Type B pancreatic cell (in vitro differentiated cells): ENCODE measurements at places on chromosomes 6 and 20.

DNA sequence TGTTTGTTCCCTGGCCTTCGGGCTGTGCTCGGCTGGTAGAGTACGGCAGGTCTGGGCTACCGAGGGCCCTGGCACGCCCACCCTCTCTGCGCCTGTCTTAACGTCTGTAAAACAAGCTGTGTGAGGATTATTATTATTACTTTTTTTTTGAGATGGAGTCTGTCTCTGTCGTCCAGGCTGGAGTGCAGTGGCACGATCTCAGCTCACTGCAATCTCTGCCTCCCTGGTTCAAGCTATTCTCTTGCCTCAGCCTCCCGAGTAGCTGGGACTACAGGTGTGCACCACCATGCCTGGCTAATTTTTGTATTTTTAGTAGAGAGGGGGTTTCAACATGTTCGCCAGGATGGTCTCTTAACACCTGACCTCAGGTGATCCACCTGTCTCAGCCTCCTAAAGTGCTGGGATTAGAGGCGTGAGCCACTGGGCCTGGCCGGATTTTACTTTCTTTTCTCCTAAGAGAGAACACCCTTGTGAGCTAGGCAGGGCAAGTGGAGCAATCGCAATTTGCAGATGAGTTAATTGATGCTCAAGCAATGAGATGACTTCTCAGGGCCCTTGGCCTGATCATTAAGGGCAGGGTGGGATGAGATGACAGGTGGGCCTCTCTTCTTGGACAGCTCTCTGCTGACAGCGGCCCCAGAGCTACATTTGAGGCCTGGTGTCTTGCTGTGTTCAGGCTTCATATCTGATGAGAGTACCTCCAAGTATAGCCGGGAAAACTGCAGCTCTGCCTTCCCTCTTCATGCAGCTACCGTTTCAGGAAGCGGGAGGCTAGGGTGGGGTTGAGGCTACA is 859 bp upstream of the SMIM29 start:
- DNase-seq, result no peak

DNA sequence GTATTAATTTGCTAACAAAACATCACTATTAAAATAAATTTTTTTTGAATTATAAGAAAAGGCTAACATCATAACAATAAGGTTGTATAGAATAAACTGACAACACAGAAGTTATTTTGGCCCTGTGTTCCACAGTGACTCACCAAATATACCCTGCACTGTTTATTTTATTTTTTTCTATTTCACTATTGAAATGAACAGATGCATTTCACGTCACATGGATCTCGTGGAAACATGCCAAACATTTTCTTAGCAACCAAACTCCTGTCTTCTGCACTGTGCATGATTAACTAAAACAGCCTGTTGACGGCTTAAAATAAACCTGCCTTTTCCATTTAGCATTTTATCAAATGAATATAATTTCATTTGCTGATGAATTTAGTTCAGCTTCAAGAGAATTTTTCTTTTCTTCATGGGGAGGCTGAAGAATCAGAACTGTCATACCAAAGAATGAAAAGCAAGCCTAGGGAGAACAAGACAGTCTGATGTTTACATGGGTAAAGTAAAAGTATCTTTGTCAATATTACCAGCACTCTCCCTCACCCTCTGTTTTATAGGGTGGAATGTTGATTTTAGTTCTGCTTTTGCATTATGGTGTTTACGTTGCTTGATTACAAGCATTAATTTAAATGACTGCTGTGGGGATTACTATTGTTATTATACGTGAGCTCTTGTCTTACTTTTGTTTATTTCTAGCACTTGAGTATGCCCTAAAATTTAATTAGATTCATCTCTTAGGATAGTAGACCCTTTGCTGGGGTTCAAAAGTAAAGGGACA is 115.3 kb downstream of the LCA5 start:
- DNase-seq, result no peak

DNA sequence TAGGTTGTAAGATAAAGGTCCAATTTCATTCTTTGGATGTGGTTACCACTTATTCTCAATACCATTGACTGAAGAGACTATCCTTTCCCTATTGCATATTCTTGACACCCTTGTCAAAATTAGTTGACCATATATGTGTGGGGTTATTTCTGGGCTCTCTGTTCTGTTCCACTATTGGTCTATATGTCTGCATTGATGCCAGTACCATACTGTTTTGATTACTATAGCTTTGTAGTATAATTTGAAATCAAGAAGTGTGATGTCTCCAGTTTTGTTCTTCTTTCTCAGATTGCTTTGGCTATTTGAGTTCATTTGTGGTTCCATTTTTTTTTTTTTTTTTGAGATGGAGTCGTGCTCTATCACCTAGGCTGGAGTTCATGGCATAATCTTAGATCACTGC is 8.1 kb upstream of the LRP11 start:
- DNase-seq, result no peak

- DNase-seq, result no peak
Measured at GRCh38 chr20:11060423-11061185, 386.8 kb upstream of the JAG1 start.

GRCh38 chr20:43723186-43723585 is 3.6 kb downstream of the GTSF1L start:
- DNase-seq, result no peak

- no peak for DNase-seq
Measured at GRCh38 chr20:37144856-37145404, 34.2 kb upstream of the RPN2 start.

DNA sequence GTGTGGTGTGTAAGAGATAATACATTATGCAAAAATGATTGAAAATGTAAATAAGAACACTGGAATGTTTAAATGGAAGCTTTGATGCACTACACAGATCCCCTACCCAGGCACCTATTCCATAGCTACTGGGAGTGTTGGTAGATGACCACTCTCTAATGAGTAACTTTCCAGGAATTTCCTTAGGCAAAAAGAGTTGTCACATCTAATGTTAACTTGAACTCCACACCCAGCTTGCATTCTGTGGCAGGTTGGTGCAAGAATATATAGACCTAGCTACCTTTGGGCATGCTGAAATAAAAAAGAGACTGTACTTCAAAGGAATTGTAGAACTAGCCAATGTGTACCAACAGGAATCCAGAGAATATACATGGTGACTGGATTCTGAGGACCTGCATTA is 1254.2 kb upstream of the EYS start:
- no peak for DNase-seq

GRCh38 chr6:87754828-87755227 is 52.8 kb upstream of the AKIRIN2 start:
- no peak for DNase-seq

DNA sequence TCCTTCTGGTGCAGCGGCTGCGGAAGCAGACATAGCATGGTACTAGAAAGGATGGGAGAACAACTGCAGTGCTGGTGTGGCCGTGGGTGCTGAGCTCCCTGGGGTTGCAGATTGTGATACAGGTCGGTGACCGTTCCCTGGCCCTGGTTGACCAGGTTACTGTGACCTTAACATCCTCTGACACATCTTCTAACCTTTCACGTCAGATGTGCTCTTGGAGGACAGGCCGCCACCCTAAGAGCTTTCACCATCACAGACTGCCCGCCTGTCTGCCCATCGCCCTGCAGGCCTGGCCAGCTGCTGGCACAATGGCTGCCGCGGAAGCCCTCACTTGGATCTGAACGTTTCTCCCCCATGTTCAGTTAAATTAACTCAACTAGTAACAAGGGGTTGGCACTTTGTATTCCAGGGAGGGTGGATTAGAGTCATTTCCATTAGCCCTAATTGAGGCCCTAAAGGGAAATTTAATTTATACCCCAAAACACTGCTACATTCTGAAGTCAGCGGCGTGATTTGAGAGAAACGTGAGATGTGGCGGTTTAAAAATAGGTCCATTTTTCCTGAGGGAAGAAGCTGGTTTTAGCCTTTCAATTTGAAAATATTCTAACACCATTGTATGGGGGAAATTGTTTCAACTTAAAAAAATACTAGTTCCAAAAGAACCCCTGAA is 443.9 kb upstream of the CDH4 start:
- DNase-seq, result no peak

- DNase-seq, result no peak
Measured at GRCh38 chr6:1739220-1739619, 129.5 kb downstream of the FOXC1 start.

GRCh38 chr20:37526839-37527637 is 638 bp downstream of the BLCAP start:
- DNase-seq, result no peak

DNA sequence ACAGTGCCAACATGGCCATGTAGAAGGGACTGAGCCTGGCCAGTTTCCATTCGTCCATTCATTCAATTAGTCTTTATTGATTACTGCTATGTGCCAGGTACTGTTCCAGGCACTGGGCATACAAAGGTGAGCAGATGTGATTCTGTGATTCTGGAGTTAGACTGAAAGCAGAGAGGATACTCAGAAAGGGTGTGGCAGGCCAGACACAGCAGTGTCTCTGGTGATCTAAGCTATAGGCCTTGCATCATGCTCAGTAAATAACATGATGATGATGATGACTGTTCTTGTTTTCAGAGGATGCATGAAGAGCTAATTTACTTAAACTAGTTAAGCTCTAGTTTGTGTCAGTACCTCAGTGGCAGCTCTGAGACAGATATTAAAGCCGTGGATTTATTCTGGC is 31.4 kb upstream of the FUCA2 start:
- no peak for DNase-seq

DNA sequence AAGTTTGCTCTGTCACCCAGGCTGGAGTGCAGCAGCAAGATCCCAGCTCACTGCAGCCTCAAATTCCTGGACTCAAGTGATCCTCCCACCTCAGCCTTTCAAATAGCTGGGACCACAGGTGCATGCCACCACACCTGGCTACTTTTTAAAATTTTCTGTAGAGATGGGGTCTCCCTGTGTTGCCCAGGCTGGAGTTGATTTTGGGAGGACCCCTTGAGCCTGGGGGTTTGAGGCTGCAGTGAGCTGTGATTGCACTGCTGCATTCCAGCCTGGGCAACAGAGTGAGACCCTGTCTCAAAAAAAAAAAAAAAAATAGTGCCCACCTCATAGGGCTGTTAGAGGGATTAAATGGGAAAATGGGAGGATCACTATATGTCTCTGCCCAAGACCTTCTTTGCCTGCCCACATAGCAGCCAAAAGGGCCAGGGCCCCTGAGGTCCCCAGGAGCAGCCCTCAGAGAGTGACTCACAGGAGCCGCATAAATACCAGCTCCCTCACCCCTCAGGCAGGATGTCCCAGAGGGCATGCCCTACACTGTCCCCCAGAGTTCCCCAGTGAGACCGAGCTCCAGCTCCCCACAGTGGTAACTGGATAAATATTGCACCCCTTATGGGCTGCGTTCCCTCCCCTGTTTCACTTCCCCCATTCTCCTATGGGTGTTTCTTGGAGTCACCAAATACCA is 11.7 kb upstream of the MDGA1 start:
- DNase-seq, result no peak

DNA sequence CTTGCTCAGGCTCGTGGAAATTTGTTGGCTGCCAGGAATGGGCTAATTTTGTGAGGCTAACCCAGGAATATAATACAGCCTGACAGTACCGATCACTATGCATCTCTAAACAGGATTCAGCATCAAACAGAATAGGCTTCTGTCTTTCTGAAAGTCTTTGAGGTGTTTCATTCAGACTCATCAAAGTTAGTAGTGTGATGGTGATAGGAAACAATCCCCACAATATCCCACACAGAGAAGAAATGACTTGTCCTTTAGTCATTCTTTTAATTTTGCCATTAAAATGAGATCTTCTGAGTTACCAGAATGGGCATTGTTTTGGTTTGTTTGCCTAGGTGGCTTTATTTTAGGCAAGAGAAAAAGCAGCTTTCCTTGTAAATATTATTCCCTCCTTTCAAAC is 54.3 kb downstream of the FAM229B start:
- DNase-seq, result no peak

- DNase-seq, result no peak
Measured at GRCh38 chr6:137821491-137821890, 45.6 kb upstream of the TNFAIP3 start.
